Ovary (tissue), 10 donors: ENCODE measurements at places on chromosomes 1 and 21.

- DNase-seq = no peak
Measured at GRCh38 chr1:45187725-45188124, 18.7 kb downstream of the ZSWIM5 start.

DNA sequence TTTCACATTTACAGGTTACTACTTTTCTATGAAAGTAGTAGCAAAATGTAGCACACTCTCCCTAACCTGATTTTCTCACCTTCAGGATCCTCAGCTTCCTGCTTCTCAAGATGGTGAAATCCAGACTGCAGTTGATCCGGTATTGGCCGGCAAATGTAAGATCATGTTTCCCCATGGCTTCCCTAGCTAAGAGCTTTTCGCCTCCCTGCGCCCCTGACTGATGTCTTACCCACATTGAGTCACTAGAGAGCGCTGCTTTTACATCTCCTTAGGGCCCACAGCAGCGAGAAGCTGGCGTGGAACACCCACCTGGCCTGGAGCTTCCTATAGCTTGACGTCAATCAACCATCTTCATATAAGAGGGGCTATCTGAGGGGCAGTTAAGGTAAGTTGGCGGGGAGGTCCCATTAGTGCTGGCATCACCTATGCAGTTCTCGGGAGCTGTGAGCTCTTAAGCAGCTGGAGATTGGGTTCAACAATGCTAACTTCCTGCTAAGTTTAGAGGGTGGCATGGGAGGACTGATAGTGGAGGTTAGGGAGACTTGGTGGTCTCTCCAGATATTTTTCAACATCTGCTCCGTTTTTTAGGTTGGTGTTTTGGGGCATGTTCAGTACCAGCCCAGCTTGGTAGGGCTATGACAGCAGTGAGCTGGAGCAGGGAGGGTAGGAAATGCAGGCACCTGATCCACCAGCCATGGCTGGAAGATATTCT is 5.5 kb downstream of the PTPN7 start:
- no peak for DNase-seq

- no peak for DNase-seq
Measured at GRCh38 chr1:70674941-70675685, 264.0 kb downstream of the CTH start.

DNA sequence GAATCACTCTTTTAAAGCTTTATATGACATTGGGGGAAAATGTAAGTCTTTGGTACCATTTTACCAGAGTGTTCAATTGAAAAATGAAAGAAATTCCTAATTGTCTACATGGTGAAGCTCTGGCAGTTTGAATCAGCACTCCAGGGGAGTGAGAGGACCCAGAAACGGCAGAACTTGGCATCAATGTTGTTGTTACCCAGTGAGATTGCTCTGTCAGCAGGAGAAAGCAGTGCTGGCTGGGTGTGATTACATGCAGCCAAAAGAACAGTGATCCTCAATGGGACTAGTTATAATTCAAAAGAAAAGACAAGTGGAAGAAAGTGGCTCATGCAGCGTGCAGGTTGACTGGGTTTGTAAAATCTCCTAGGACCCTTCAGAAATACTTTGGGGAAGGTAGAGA is 206.4 kb downstream of the PTPRC start:
- no peak for DNase-seq

- DNase-seq = no peak
Measured at GRCh38 chr1:225362805-225363204, 65.0 kb downstream of the LBR start.

GRCh38 chr1:13702425-13703127 is 2.6 kb downstream of the PRDM2 start:
- DNase-seq = no peak

GRCh38 chr21:44910229-44911067 is 10.3 kb downstream of the ITGB2 start:
- DNase-seq = no peak
